Right hindlimb (tissue), 1 donor: ENCODE measurements at places on chromosomes 2 and 18.
A peak's percentile ranks its signal among the peaks of the same experiment; 100 is the strongest.

GRCh38 chr2:44016282-44016681, 20.5 kb upstream of the LRPPRC start:
- peak; percentile 59 for DNase-seq

DNA sequence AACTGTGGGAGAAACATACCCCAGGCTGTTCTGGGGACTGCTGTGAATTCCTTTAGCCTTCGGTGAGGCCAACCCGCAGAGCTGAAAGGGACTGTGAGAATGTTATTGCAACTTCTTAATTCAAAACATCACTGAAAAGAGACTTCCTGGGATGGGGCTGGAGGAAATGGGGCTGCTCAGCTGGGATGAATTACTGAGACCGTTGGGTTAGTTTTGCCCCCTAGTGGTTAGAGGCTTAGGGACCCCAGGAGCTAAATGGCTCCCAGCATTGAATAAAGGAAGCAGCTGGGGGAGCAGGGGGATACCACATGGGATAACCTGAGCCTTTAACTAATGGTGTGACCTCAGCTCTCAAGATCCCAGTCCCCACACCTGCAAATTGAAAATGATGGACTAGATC, 941.1 kb upstream of the FANCL start:
- no peak for DNase-seq

DNA sequence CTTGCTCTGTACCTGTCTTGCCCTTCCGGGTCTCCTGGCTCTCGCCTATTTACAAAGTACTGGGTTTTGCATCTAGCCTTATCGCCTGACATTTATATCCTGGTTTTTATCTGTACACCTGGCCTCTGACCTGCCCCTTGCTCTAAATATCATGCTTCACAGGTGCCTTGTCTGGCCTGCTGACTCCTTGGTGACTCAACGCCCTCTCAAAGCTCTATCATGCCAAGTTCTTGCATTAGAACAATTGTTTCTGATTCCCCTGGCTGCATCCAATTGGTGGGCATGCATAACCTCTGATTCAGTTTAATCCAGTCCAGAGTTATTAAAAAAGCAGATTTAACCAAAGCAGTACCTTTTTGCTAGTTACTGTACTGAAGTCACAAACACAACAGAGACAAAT, 113.9 kb upstream of the CCDC68 start:
- DNase-seq: no peak

- no peak for DNase-seq
Observed at GRCh38 chr2:72947952-72948830, 30.9 kb downstream of the EMX1 start.
